ENCODE measurements at places on chromosomes 6 and 20.

DNA sequence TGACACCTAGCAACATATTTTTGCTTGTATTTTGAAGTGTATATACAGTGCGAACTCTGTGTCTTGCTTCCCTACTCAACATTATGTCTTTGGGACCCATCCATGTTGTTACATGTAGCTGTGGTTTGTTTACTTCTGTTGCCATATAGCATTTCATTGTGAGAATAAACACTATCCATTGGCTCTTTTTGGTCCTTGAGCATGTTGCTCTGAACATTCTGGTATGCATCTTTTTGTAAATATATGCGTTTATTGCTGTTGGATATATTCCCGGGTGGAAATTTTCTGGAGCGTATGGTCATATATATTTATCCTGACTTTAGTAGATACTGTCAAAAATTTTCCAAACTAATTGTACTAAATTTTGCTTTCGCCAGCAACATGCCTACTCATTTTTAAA is 222.5 kb upstream of the SPTLC3 start:
- no peak for DNase-seq

DNA sequence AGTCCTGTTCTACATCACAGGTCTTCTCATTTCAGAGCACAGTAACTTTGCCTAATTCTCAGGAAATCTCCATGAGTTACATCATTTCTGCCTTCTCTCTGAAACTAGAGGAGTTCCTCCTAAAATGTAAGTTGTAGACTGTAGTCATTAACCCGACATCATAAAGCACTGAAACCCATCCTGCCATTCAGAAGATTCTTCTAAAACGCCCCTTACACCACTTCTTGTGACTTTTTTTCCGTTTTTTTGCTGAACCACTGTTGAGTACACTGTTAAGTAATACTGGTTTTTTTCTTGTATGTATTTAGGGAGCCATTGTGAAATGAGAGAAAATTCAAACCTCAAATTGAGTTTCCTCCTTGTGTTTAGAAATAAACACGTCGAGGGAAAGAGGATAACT is 117.3 kb downstream of the MAP3K4 start:
- DNase-seq, result no peak

DNA sequence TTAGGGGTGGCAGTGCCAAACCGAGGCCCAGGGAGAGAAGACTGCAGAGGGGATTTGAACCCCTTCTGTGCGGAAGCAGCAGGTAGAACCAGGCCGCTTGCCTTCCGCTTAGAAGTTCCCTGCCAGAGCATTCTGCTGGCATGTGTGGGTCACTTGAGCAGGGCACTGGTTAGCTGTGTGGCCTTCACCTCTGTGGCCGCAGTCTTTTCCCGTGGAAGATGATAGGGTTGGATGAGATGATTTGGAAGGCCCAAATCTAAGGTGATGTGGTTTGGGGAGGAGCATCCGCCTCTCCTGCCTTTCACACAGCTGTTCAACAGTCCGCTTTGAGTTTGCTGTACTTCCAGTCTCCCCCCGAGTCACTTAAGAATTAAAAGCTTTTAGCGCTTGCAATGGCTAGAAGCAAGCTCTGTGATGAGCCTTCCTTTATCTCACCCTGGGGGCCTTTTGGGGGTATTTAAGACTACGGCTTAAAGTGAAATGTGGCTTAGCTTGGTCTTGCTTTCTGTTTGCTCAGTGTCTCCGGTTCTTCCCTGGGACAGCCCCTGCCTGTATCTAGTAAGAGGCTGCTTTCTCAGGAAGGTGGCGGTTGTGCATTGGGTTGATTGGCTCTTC is 743 bp downstream of the CMTR1 start:
- peak; percentile 20 for DNase-seq

DNA sequence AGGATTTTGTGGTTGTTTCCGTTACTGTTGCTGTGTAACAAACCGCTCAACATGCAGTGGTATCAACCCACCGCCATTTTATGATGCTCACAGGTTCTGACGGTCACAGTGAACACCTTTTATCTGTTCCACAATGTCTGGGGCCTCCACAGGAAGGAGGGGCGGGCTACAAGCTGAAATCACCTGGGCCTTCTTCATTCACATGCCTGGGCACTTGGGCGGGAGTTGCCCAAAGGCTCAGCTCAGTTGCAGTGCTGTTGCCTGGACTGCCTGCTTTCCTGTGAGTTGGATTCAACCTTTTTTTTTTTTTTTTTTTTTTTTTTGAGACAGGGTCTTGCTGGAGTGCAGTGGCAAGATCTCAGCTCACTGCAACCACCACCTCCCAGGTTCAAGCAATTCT is 16.7 kb upstream of the AVP start:
- DNase-seq, result no peak

GRCh38 chr20:60035-60918 is 27.2 kb upstream of the DEFB125 start:
- no peak for DNase-seq

GRCh38 chr6:149306967-149307366 is 10.5 kb upstream of the TAB2 start:
- no peak for DNase-seq

GRCh38 chr6:163634211-163635171 is 220.0 kb downstream of the QKI start:
- DNase-seq, result no peak

DNA sequence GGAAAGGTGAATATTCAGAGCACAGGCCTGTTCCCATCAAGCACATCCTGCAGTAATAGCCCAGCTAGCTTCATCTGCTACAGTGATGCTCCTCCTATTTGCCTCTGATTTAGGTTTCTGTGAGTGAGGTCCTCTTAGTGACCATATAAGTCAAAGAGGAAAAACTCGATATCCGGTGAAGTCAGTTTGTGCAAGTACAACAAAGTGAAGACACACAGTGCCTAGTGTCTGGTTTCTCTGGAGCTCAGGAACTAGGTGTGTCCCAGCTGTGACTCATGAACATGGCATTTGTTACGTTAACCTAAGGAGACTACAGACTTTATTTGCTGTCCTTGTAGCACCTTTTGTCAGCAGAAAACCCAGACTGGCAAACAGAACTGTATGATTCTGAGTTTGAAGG is 33.9 kb downstream of the EDN1 start:
- DNase-seq, result no peak

- no peak for DNase-seq
Measured at GRCh38 chr6:158906926-158907325, 87.8 kb upstream of the EZR start.

- no peak for DNase-seq
Measured at GRCh38 chr20:49447364-49447763, 35.1 kb downstream of the KCNB1 start.

DNA sequence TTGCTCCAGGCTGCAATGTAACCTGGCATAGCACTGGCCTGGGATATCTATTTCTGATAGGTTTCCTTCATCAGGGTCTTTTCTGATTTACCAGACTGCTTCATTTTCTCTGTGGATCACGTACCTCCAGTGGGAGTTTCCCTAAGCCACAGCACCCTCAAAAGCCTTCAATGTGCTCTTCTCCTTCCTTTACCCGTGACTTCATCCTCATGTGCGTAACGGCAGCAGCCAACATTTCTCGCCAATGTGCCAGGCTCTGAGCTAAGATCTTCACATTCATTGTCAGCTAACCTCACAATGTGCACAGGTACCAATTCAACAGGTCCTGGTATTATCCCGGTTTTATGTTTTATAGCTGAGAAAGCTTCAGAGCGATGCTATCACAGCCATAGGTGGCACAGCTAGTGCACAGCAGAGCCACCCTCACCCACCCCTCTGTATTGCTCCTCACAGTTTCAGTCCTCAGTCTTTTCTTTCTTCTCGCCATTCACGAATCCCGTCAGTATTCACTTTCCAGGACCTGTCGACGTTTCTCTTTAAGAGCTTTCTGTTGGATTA is 58.2 kb downstream of the TNFAIP3 start:
- DNase-seq, result no peak

DNA sequence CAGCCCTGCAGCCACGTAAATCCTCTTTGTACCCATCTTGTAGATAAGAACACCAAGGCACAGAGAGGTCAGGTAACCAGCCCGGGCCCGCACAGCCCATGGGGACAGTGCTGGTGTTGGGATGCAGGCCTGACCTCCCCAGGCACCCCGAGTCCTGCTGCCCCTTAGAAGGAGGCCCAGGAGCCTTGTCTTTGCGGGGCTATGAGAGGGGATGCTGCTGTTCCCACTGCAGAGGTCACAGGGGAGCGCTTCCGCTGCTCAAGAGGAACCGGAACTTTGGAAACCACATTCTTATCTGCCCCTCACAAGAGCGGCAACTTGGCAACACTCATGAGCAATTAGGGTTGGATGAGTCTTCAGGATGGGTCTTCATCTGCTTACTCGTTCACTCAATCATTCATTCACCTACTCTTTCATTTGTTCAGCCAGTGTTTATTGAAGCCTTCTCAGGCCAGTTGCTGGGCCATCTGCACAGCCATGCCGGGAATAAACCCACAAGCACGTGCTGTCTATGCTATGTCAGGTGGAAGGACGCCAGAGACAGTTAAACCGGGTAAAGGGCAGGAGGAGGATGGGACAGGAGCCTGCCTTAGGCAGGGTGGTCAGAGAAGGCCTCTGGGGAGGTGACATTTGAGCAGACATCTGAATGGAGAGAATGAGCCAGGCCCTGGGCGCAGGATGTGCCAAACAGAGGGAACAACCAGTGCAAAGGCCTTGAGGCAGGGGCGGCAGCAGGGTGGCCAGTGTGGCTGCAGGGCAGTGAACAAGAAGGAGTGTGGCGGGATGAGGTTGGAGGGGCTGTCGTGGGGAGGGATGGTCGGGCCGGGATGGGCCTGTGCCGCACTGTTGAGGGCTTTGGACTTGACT is 60.8 kb downstream of the RBM38 start:
- DNase-seq, result no peak

- DNase-seq, result no peak
Measured at GRCh38 chr6:37368961-37369320, 15.2 kb downstream of the RNF8 start.

GRCh38 chr6:30915591-30915946 is 1.5 kb downstream of the VARS2 start:
- DNase-seq, result no peak

DNA sequence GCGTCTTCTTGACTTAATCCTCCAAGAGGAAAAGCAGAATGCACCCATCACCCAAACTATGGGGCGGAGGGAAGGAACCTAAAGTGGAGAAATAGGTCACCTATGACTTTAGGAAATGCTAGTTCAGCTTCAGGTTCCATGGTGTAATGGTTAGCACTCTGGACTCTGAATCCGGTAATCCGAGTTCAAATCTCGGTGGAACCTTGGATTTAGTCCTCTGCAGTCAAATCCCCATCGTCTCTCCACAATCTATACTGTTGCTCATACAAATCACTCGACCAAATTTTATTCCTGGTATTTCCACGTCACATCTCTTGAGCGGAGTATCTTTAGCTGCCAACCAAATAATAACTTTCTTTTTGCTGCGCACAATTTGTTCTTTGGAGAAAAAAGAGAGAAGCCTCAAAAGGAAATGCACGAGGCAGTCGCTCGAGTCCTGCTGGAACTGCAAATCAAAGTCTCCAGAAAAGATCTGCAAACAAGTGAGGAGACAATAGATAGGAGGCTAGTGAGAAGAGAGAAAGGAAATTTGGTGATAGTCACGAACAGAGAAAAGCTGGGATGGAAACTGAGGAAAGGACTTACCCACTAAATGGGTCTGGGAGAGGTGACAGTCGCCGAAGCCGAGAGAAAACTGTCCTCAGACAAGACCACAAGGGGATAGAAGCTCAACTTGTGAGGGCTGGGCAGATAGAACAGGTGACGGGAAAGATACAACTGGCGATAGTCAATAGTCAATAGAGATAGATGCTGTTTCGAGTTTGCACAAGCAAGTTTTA is 16.6 kb downstream of the POM121L2 start:
- DNase-seq, result no peak

DNA sequence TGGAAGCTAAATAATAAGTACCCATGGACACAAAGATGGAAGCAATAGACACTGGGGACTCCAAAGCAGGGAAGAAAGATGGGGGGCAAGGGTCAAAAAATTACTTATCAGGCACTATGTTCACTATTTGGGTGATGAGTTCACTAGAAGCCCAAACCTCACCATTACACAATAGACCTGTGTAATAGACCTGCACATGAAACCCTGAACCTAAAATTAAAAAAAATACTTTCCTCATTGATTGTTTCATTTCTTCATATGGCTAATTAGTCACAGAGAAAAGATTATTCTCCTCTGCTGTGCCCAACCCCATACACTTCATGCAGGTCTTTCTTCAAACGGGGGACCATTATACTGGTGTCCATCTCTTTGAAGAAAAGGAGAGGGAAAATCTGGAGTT is 213.0 kb upstream of the DTNBP1 start:
- no peak for DNase-seq

DNA sequence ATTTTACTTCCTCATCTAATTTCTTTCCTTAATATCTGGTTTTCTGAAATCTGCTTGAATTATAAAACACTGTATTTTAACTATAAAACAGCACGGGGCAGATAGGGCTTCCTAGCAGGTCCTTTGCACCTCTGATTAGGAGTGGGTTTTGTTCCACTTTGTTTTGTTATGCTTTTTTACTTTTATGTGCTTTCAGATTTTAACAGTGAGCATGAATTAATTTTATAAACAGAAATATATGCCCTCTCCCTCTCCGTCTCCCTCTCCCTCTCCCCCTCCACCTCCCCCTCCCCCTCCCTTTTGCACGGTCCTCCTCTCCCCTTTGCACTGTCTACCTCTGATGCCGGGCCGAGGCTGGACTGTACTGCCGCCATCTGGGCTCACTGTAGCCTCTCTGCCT is 14.3 kb downstream of the GPX6 start:
- DNase-seq, result no peak

- peak; percentile 1 for DNase-seq
Measured at GRCh38 chr6:12751694-12752325, 35.2 kb downstream of the PHACTR1 start.

GRCh38 chr6:55011034-55011433 is 163.3 kb upstream of the HCRTR2 start:
- no peak for DNase-seq

GRCh38 chr6:15675536-15676220 is 12.8 kb upstream of the DTNBP1 start:
- DNase-seq, result no peak

DNA sequence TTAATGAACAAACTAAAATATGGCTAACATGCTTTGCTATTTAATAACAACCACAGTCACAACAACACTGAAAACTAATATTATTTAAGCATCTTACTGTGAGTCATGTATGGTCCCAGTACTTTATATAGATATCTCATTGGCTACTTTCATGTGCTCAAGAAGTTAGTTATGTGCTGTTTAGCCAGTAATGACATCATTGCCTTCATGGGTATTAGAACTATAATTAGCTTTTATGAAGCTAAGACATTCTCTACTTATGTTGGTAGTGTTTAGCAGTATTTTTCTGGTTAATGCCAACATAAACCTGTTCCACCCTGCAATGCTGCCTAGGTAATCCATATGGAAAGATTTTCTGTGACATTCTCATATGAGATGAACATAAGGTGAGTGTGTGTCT is 56.1 kb downstream of the ADGRG6 start:
- DNase-seq, result no peak

- DNase-seq, result no peak
Measured at GRCh38 chr20:62120990-62121775, 1.1 kb upstream of the LSM14B start.

DNA sequence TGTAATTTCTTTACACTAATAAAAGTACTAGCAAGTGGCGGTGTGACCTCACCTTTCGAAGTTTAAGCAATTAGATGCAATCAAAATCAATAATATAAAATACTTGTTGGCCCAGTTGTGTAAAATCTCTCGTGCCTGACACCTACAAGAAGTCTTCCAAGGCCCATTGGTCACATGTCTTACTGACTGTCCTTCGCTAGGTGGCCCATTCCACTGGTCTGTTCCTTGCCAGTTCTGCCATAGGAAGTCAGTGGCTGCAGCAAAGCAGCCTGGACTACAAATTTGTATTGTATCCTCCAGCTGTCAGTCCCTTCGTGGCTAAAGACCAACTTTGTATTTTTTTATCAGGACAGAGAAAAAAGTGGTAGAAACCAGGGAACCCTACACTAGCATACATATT is 61.8 kb downstream of the CYB5R4 start:
- DNase-seq, result no peak

GRCh38 chr6:6546318-6547109 is 42.0 kb upstream of the LY86 start:
- DNase-seq, result no peak

All from stimulated activated CD4-positive, alpha-beta T cell treated with anti-CD3 and anti-CD28 coated beads, Interleukin-1b, Interleukin-23, amount 100 ng/mL, for 24 hours (primary cell).